ENCODE measurements at places on chromosomes 5 and 9.

DNA sequence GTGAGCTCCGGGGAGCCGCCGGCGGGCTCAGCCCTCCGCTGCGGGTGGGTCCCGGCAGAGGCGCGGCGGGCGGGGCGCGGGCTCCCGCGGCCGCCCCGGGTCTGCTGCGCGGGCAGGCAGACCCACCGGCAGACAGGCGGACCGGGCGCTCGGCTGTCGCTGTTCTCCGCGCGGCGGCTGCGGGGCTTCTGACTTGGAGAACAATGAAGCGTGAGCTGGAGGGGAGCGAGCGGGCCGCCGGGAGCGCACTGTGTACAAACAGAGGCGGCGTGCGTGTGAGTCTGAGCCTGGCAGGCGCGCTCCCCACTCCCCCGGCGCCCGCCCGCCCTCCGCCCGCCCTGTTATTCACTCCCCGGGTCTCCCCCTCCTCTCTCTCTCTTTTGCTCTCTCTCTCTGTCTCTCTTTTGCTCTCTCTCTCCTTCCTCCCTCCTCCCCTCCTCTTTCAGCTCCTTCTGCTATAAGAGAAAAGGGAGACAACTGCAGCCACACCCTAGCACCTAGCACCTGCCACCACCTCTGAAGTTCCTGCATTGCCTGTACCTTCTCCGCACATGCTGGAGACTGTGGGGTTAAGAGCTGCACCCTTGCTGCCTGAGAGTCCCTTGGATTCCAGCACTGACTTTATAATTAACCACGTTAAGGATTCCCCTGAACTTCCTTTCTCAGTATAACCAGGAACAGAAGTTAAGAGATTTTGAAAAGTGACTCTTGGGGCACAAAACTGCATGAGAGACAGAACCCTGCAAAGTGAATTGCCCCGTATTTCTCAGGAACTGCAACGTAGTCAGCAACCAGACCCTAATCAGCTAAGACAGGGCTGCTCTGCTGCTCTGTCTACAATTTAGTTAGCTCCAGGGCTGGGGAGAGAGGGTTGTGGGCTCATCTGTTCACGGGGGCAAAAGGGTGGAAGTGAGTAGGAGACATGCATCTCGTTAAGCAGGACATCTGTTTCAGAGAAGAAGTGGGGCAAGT, at the start of gene EDIL3:
TSS of gene EDIL3 (minus strand) at position 277 of the 972 bp plus-strand sequence. CDS start 506 bp downstream, outside the sequence.
- no peak for DNase-seq

GRCh38 chr9:4301296-4301695, 1.4 kb upstream of the GLIS3 start:
- DNase-seq = no peak

DNA sequence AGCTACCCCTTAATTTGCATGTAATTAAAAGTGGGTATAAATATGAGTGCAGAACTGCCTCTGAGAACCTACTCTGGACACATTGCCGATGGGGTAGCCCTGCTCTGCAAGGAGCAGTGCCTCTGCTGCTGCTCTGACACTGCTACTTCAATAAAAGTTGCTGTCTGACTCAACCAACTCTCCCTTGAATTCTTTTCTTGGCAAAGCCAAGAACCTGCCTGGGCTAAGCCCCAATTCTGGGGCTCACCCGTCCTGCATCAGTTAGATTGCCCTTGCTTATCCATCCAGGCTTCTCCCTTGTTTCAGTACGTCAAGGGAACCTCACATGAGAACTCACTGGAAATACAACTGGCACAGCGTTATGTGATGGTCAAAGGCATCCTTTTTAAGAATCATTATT, 44.1 kb downstream of the FBXL7 start:
- no peak for DNase-seq

DNA sequence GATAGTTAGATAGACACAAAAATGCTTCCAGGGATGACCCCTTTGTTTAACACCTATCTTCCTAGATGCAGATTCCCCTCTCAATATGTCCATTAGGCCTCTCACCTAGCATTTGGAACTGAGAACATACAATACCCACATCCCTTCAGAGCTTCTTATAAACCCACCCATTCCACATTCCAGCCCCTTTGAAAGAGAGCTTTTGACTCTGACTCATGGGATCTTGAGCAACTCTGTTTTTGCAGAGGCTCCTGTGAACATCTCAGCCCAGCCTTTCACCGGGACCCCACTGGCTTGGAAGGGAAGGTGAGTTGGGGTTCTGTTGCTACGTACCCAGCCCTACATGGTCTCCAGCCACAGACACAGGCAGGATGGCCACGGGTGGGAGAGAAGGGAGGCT, 195.5 kb downstream of the FRMD3 start:
- DNase-seq = no peak

- DNase-seq = no peak
These were observed 139.6 kb downstream of the SPATA31D1 start for GRCh38 chr9:82128011-82128696.

All from omental fat pad (tissue), 4 donors.